ENCODE measurements at places on chromosomes 4 and X.
A peak's percentile ranks its signal among the peaks of the same experiment; 100 is the strongest.

DNA sequence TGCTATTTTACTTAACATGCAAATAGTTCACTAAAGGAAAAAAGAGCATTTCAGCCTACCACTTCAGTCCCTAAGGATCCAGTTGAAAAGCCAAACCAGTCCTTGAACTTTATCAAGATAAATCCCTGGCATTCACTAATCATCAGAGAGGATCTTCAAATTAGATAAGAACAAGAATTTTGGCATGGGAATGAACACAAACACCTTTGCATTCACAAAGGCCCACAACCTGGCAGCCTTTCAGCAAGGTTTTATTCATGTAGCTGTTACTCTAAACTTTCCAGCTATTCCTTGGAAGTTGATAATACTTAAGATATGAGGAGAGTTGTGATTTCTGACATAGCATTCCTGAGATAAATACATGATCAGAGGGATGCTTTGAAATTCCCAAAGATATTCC, 193.4 kb downstream of the LRBA start:
- no peak for DNase-seq

- DNase-seq, result no peak
Observed at GRCh38 chr4:182582245-182582644, 334.9 kb downstream of the DCTD start.

DNA sequence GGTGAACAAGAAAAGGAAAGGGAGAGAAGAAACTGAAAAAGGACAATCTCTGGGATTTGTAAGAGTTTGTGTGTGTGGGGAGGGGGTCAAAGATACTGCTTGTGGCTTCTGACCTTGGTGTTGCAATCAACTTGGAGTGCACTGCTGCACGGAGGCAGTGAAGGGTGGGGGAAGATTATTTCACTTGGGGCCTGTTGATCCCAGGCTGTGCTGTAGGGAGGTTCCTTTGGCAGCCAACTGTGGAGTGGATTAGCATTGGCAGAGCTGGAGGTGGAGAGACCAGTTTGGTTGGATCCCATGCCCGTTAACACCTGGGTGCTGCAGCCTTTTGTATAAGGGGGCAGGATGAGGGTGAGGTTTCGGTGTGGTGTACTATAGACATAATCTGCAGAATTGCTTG, 38.2 kb downstream of the AFF1 start:
- no peak for DNase-seq

DNA sequence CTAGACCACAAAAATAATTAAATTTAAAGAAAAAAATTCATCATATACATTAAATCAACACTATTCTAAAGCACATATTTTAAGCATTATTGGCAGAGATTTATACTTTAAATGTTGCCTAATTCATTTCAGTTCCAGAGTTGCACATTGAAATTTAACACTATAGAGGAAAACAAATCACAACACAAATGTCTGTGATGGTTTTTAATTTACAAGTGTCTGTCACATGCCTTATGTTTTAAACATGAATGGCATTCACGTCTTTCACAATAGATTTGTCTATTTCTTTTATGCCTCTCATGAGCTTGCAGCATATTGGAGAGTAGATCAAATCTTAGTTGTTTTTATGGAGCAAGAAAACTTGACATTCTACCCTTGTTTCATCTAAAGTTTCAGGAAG, 811.3 kb downstream of the NLGN4X start:
- DNase-seq, result no peak

- DNase-seq, result no peak
Observed at GRCh38 chr4:128715616-128716015, 93.9 kb upstream of the JADE1 start.

GRCh38 chrX:67601771-67602170, 58.0 kb downstream of the AR start:
- DNase-seq, result no peak

GRCh38 chrX:69151866-69152284, 13.4 kb downstream of the PJA1 start:
- DNase-seq, result no peak

DNA sequence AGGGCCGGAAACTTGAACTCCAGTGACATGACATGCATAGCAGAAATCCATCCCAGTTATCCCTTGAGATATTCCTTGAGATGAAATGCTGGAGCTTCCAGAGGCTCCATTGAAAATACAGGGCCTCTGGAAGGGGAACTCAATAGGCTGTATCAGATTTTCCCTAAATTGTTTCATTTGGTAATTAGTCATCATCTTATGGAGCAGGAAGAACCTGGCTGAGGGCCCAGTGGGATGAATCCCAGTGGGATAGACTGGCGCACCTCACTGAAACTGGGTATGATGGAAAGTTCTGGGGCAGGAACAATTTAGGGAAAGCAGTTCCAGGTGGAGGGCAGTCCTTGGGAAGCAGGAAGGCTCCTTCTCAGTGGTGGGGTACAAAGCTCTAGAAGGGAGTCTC, 307.8 kb upstream of the DIPK2B start:
- DNase-seq, result no peak

DNA sequence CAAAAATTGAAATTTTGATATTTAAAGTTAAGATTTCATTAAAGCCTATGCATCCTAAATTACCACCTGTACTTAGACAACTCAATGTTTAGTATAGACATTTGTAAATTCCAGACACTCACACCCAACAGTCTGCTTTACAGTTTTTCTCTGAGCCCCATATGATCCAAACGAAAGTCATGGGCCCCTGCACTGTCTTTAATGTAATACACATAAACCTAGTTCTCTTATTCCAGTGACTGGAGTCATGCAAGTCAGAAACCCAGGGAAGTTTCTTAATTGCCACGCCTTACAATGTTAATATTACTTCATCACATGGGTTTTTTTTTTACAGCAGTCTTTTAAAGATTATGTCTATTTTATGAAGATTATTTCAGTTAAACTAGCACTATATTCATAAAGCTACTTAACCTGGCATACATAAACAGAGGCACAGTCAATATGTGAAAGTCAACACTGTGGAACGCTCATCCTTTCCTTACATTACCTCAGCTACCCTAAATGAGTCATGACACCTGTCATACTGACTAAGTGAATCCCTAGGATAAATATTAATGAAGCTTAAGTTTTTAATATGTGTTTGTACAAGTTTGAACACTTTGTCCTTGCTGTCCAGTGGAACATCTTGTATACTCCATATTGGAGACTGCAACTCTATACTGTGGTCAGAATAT, 67.7 kb upstream of the H2AZ1 start:
- DNase-seq, result no peak

DNA sequence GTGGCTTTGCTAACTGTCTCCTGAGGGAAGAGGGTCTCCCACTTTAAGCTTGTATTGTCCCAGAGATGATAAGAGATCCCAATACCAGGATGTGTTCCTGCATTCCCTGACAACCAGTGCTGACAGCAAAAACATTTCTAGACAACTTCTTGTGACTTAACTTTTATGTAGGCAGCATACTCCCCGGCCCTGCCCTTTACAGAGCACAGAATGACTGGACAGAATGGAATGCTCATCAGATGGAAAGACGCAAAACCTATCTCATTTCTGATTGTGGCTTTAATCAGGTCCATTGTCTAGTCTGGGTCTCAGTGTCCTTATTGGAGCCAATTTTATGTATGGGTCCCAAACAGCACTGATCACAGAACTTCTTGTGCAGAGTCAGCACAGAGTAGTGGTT, 18.2 kb upstream of the PLAC1 start:
- no peak for DNase-seq

GRCh38 chr4:101102114-101102742, 245.1 kb downstream of the PPP3CA start:
- DNase-seq, result no peak

DNA sequence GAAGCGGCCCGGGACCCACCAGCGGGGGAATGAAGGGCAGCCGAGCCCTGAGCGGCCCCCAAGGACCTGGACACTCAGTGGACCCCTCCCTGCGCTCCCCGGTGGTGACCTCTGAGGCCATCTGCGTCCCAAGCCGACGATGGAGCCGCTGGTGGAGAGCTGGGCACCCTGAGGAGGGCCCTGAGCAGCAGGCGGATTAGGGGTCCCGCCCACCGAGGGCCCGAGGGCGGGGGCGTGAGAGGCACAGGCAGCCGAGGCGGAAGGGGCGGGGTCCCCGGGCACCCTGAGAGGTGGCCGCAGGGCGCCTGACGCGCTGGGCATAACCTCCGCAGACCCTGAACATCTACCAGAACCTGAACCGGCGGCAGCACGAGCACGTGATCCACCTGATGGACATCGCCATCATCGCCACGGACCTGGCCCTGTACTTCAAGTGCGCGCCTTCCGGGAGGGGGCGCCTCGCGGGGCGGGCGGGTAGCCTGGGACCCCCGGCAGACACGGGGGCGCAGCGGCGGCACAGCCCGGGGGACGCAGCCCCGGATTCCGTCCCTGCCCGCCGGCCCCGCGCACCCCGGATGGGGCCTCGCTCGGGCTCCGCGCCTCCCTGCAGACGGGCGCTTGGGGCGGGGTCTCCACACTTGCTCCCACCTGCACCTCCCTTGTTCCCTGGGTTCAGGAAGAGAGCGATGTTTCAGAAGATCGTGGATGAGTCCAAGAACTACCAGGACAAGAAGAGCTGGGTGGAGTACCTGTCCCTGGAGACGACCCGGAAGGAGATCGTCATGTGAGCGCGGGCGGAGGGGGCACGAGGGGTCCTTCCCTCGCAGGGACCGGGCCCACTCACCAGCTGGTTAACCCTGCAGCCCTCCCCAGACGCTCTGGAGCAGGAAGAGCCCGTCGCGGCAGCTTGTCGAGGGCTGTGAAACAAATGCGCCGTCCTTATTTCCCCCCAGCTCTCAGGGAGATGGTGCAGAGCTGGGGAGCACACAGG, 10.3 kb downstream of the ATP5ME start:
- DNase-seq, result peak; percentile 65

DNA sequence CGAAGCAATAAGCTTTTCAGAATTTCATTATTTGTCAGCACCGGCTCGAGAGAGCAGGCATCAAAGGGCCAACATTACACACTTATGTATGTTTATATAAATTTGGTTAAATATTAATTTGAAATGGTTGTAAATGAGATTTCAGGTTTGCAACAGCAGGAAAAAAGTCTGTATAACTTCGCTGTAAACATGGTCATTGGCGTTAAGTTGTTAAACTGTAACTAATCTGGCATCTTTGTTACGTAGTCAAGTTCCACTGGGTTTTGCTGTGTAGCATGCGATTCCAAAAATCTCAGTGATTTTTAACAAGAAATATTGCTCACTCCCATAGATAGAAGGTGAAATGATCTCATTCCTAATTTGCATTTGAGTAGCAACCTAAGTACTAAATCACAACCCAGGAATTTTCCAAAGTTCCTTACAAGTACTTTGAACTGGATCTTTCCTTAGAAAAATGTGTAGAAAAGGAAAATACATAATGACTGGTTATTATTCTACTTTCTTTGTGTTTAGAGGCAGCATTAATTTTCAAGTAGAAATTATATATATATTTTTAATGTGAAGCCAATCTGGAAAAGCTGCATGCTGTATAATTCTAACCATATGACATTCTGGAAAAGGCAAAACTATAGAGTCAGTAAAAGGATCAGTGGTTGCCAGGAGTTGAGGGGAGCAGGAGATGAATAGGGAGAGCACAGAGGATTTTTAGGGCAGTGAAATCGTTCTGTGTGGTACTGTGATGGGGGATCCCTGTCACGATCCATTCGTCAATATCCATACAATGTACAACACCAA, 222.1 kb downstream of the CBR4 start:
- no peak for DNase-seq

- no peak for DNase-seq
Observed at GRCh38 chrX:108097380-108097779, 5.8 kb downstream of the ATG4A start.

DNA sequence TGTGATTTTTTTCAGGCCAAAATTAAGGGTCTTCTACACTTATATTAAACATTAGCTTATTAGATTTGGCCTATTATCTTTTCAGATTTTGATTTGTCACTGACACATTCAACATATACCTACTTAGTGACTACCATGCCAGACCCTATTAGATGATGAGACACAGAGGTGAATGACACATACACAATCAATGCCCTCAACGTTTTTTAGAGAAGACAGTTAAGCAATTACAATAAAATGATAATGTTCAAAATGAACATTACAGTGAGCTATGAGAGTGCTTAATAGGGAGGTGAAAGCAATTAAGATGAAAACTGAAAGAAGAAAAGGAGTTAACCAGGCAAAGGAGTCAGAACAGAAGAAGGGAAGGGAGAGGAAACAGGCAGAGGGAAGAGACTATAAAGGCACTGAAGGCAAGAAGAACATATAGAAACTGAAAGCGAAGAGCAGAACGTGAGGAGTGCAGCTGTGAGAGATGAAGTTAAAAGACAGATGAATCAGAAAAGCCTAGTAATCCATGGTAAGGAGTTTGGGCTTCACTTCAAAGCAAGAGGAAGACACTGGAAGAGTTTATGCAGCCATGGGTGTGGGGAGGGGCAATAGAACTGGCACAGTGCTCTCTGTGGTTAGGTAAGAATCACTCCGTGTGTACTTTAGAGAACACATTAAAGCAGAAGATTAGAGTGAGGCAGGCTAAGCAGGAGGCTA, 119.0 kb downstream of the REELD1 start:
- peak; percentile 11 for DNase-seq

DNA sequence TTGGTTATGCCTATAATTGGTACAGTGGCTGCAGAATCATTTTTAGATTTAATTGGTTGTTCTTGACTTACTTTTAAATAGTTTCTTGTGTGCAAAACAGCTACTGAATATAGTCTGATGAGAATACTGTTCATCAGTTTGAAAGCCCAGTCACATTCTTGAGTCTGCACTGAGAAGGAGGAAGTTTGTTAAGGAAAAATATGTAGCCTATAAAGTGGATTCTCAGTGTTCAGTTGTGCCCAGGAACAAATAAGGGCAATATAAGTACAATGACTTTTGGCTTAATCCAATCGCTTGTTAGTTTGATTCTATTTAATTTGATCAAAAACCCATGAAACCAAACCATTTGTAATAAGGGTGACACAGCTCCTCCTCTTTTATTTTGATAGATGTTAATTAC, 32.8 kb upstream of the GEMIN8 start:
- no peak for DNase-seq

- DNase-seq, result no peak
Observed at GRCh38 chr4:68569466-68570121, 6.5 kb downstream of the UGT2B17 start.
